Posterior vena cava (tissue), 2 donors: ENCODE measurements at places on chromosomes 13 and 19. TPM values are rescaled to one million over a fixed set of nuclear protein-coding genes. Genes with fewer than 3 reads are reported as not detected.
A peak's percentile ranks its signal among the peaks of the same experiment; 100 is the strongest.

DNA sequence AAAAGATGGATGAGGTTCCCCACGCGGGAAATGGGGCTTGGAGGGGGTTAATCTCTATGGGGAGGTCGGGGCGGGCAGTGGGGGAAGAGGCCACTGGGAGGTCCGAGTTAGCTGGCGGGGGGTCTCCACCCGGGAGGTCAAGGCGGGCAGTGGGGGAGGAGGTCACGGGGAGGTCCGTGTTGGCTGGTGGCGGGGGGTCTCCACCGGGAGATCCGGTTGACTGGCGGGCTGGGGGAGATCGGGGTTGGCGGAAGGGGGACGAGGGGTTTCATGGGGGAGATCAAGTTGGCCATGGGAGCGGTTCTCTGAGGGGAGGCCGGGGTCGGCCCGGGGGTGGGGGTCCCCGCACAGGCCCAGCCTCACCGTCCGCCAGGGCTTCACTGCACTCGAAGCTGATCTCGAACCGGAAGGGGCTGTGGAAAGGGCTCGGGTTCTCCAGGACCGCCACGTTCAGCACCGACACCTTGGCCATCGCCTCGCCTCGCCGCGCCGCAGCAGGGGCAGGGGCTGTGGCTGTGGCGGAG lies 342 bp downstream of the ASF1B start:
- no peak for DNase-seq

DNA sequence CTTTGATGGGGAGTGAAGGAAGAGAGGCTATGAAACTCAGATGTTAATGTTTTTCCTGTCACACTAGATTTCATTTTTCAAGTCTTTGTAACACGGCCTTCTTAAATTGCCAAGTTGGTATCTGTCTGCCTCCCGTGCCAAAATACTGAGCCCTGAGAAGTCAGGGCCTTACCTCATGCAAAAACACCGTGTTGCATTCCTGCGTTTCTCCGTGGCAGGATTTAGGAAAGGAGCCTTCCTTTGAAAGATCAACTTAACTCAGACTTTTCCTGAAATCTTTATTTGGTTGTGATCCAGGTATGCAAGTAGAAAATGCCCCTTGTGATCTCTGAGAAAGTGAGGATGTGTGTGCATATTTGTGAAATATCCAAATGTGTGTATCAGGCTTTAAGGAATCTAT lies 1291.0 kb upstream of the SLC10A2 start:
- no peak for DNase-seq

- DNase-seq = peak; percentile 95
These were observed 40.8 kb upstream of the ISYNA1 start for GRCh38 chr19:18478545-18479311.

GRCh38 chr13:25654322-25654721 lies 282.5 kb downstream of the ATP8A2 start:
- no peak for DNase-seq

DNA sequence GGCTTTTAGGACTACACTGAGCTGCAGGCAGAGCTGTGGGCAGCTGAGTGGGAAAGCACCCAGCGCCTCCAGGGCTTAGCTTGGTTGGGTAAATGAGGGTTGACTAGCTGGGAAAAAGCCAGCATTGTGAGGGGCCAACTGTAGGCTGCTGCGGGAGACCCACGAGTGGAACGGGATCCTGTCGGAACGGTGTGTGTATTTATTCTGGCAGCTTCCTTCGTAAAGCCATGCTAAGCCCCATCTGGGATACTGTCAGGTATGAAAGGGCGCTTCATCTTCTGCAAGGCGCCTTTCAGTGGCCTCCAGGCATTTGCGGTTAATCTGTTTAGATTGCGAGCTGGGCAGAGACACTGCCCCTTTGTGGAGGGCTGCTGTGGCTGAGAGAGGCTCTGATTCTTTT lies 39.5 kb upstream of the CNMD start:
- no peak for DNase-seq

DNA sequence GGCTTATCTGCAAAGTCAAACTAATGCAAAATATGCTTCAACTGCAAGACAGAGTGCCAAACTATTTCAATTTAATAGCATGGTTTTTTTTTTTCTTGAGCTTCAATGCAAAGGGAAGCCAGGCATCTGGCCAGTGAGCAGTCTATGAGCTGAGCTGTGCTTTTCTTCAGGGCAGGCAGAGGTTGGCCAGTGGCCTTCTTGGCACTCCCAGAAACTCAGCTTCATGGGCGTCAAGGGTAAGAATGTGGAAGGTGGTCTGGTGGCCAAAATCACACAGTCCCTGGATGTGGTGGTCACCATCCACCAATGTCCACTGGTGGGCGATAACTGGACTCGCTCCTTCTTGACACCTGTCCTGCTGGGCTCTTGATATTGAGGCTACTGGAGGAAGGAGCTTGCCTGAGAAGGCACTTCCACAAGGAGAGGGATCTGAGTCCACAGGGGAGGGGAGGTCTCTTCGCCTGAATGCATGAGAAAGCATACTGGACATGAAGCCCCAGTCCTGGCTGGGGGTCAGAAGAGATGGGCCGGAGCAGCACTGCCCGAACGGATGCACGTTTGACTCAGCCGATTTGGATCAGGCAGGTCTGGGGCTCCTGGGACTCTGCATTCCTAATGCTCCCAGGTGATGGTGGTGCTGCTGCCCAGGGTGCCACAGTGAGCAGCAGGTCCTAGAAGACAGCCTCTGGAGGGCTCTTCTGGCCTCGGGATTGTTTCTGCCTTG lies 17.1 kb downstream of the COL4A2 start:
- no peak for DNase-seq

DNA sequence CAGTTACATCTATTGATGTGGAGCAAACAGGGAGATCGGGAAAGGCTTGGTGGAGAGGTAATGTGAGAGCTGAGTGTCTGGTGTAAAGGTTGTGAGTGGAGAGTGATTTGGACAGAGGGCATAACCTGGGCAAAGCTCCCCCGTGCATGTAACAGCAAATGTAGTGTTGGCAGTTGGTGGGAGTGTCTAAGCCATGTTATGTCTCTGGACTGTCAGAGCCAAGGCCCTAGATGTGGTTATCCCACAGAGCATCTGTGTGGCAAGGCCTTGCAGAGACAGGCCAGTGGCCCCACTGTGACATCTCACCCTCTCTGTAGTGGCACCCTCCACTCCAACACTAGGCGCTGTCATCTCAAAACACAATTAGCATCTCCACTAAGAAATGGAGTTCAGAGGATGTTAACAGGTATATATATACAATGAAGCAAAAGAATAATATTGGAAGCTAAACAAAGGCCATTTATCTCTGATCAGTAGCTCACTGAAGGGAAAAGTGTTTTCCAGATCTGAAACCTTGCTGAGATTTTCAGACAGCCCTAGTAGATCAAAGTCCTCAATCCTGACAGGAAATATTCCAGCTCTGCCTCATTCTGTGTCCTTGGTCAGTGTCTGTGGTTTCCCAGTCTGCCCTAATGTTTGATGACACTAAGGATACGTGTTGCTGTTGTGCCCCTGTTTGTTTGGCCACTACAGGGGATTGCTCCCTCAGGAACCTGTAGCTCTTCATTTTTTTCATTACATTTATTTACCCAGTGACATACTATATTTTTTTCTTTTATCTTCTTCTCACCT lies 20.2 kb downstream of the POLR1D start:
- no peak for DNase-seq

GRCh38 chr19:56699552-56699951 lies 28.0 kb upstream of the ZNF835 start:
- DNase-seq = no peak

DNA sequence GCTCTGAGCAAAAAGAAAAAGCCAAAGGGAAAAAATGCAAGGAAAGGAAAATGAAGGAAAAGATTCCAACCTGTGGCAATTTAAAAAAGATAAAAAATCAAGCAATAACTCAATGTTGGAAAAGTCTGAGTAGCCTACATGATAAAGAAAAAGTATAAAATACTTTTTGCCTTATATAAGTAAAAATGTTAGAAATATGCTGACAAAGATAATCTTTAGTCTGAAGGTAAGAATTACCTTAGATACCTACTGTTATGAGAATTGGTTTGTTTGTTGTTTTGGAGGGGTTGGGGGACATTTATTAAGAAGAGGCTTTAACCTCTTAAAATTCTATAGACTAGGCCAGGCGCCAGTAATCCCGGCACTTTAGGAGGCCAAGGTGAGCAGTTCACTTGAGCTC lies 29.7 kb upstream of the CPB2 start:
- no peak for DNase-seq

- DNase-seq = no peak
These were observed 15.0 kb upstream of the CD22 start for GRCh38 chr19:35314031-35314430.

GRCh38 chr19:9961103-9961502 lies 24.8 kb upstream of the OLFM2 start:
- no peak for DNase-seq

GRCh38 chr13:104296286-104296685 lies 1230.1 kb upstream of the SLC10A2 start:
- no peak for DNase-seq

DNA sequence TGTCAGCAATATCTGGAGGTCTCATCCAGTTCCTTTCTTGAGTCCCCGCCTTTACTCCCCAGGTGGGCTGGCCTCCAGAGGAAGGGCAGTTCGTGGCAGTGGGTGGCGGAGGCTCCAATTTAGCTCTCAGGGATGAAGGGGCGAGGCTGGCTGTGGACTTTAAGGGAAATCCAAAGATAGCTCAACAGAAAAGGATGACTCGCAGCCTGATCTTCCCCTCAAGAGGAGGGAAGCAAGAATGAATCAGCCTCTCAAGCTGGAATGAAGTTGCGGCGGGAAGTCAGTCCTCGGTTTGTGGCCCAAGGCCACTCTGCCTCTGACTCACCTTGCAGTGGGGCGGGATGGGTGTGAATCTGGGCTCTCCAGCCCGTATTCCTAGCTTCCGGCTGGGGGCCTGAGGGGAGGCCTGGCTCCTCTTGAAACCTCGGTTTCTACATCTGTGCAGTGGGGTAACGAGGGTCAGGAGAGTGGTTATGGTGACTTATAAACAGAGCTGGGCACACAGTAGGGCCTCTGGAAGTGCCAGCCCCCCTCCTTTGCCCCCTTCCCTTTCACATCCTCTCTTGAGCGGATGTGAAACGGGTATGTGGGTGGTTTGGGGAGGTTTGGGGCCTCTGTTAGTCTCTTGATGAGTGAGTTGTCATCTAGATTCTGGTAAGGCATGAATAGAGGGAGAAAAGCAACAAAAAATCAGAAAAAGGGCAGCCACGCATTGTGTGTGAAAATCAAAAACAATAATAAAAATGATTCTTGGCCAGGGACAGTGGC lies 10.5 kb upstream of the SMG9 start:
- DNase-seq = peak; percentile 95

- no peak for DNase-seq
These were observed 484.6 kb downstream of the OLFM4 start for GRCh38 chr13:53513226-53513625.

GRCh38 chr19:46082728-46083050 lies 41.8 kb downstream of the IGFL3 start:
- DNase-seq = no peak

GRCh38 chr19:39415111-39416046 lies 2.9 kb downstream of the PLEKHG2 start:
- peak; percentile 84 for DNase-seq

DNA sequence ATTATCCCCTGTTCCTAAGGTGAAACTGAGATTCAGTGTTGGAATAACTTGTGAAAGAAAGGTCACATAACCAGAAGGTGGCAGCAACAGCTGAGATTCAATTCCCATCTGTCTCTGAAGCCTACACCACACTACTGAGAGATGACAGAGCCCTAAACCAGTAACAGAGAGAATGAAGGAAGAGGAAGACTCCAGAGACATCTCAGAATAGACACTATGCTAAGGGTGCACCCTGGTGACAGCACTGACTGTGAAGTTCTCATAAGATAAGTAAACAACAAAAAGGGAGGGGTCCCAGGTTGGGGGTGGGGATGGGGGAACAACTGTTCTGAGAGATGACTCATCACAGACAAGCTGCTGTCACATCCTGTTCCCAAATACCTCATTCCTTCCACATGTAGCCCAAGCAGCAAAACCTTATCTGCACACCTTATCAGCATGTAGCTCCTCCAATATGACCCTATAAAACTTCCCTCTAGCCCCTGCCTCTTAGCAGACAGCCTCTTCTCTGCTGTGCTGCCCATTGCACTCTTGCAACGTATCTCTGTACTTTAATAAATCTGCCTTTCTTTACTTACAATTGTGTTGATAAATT lies 46.5 kb downstream of the UTP14C start:
- DNase-seq = no peak

- peak; percentile 82 for DNase-seq
These were observed 165.4 kb downstream of the FLT1 start for GRCh38 chr13:28329395-28330158.

DNA sequence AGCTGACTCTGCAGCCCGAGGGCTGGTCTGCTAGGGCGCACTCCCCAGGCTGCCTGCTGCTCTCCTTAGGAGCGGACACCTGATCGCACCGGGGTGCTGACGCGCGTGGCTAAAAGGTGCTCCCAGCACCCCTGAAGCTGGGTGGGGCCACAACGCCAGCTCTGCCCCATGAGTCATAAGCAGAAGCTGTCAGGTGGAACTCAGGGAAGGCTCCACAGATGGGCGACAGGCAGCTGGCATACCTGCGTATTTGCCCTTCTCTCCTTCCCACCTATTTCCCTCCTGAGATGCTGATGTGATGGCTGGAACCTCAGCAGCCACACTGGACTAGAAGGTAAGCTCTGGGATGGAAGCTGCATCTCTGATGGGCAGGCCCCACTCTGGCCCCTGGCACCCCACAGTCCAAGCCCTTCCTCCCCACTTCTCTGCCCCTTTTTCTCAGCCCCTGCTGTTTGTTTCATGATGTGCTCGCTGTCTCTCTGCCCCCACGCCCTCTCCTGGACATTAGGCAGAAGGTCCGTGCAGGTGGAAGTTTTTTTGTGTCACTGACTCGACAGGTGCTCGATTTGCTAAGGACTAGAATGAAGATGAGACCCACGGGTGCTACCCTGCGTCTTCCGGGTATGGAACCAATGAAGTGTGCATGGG lies 30.3 kb upstream of the CACTIN start:
- no peak for DNase-seq

GRCh38 chr13:113981194-113981605 lies 7.3 kb upstream of the C13orf46 start:
- DNase-seq = peak; percentile 69

DNA sequence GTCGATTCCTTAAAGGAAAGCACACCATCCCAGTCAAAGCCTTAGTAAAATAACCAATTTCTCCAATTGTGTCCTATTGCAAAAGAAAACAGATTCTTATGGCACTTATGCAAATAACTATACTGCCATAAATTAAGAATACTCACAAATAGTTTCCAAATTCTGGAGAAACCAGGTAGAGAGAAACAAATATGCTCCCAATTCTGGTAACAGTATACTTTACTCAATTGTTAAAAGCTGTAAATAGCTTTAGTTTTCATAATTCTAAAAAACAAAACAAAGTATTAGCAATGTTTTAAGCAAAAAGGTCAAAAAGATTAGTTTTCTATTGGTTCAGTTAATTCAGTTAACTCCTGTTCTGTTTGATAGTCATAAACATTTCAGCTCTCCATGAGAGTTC lies 18.2 kb upstream of the UBAC2 start:
- no peak for DNase-seq

The MEX3D gene
- 14.0 TPM for total RNA-seq
